ENCODE measurements at places on chromosomes 1 and 21. TPM values are rescaled to one million over a fixed set of nuclear protein-coding genes. Genes with fewer than 3 reads are reported as not detected.

GRCh38 chr1:205600085-205600484, 31.7 kb downstream of the ELK4 start:
- no peak for DNase-seq

The STUM gene
- not detected for total RNA-seq

GRCh38 chr1:225423518-225423855, 4.4 kb downstream of the LBR start:
- DNase-seq, result no peak

The GBP3 gene
- total RNA-seq, result 21.9 TPM
